Right ventricle myocardium inferior (tissue), 1 donor: ENCODE measurements at places on chromosomes 13 and 19.

- peak; percentile 48 for DNase-seq
These were observed 25.2 kb upstream of the ATP11A start for GRCh38 chr13:112664501-112665203.

DNA sequence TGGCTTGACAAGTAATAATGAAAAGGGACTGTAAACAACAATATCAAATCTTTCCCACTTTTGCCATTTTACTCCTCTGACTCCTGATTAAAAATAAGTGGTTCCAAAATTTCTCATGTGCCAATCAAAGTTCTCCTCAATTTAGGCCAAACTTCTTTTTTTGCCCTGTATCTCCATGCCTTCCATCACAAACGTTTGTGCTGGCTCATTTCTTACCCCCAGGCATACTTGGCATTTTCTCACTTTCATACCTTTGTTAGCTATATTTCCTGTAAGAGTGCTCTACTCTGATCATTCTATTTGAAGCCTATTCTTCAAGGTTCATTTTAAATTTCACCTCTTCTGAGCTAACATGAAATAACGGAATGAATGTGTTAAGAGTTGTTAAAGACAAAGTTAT, 10.0 kb upstream of the FNDC3A start:
- DNase-seq: no peak

DNA sequence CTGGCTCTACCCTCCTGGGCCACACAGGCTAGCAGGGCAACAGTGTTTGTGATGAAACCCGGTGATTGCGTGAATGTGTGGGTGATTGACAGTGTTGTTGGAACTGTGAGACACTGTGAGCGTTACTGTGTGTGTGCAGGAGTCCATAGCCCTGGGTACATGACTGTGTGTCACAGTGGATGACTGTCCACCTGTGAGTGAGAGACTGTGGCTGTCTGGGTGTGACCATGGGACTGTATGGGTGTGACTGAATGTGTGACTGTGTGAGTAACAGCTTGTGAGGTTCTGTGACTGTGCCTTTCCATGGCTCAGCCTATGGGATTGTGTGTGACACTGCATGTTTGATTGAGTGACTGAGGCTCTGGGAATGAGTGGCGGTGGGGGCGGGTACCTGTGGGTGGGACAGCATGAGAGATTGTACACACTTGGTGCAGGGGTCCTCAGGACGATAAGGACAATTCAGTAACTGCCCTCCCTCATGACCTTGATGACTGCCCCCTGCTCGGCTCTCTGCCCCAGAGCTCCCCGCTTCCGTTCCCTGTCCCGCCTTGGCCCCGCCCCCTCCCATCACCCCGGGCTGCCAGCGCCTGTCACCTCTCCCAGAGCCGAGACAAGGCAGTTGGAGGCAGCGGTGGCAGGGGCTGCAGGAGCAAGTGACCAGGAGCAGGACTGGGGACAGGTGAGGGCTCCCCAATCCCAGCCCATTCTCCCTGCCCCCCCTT, at the start of gene GIPR:
Gene GIPR, plus strand, starts transcription at position 602 of the 722 bp plus-strand sequence. CDS start 1,300 bp downstream, outside the sequence.
- peak; percentile 72 for DNase-seq

DNA sequence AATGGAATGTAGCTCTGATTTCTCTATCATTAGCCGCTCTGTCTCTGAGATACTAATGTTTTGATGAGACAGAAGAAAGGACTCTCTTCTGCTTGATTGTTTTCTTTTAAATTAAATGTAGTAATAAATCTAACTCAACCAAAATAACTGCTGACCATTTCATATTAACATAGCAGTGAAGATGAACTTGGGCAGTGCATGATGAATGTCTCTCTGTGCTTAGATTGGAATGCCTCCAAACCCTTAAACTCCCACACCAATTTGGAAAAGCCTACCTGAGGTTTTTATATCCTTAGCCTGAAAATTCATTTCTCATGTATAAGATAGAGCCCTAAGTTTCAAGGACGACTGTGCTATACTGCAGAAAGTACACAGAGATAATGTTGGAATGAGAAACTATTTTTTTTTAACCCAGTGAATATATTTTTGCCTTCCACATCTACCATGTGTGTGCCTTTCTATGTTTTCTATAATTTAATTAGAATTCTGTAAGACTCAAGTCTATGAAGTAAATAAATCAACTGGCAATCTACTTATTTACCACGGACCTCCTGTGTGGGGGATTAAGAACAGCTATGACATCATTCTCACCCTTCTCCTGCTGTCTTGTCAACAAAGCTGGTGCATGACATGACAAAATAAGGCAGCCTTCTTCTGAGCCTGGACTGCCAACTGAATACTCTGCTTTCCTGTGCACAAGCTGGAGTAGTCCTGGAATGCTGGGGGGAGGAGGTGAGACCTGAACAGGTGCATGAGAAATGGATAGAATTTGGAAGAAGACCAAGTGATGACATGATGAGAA, 155.5 kb downstream of the FGF9 start:
- DNase-seq: no peak

GRCh38 chr19:49551531-49551930, 23.7 kb downstream of the RCN3 start:
- DNase-seq: no peak

GRCh38 chr13:24149246-24150032, 11.1 kb upstream of the SPATA13 start:
- DNase-seq: no peak

- no peak for DNase-seq
These were observed 1730.4 kb upstream of the SLC10A2 start for GRCh38 chr13:104796581-104796980.

DNA sequence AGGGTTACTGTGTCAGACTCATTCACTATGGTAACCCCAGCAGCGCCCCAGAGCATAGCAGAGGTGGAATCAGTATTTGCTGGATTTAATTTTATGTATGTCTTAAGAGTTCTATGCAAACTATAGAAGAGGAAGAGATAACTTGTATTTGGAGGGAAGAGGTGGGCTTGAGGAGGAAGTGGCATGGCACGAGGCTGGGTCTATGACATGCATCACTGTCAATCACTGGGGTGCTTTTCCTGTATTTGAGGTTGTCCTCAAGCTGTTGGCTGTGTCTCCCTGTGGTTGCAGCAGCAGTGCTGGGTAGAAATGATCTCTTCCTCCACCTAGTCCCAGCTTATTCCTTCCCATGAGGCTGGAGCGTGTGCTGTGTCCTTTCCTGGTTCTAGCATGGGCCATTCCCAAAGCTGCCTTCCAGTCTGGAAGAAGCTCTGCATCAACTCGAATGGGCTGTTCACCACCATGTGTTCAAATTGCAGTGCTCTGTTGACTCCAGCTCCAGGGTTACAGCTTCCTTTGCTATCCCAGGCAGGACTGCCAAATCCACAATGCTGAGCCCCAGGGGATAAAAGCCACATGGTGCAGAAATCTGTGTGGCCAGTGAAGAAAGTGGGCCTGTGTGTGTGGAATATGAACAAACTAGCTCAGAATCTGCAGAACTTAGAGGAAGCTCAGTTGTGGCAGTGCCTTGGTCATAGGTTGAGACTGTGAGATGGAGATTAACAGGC, 73.1 kb upstream of the MTIF3 start:
- DNase-seq: no peak

DNA sequence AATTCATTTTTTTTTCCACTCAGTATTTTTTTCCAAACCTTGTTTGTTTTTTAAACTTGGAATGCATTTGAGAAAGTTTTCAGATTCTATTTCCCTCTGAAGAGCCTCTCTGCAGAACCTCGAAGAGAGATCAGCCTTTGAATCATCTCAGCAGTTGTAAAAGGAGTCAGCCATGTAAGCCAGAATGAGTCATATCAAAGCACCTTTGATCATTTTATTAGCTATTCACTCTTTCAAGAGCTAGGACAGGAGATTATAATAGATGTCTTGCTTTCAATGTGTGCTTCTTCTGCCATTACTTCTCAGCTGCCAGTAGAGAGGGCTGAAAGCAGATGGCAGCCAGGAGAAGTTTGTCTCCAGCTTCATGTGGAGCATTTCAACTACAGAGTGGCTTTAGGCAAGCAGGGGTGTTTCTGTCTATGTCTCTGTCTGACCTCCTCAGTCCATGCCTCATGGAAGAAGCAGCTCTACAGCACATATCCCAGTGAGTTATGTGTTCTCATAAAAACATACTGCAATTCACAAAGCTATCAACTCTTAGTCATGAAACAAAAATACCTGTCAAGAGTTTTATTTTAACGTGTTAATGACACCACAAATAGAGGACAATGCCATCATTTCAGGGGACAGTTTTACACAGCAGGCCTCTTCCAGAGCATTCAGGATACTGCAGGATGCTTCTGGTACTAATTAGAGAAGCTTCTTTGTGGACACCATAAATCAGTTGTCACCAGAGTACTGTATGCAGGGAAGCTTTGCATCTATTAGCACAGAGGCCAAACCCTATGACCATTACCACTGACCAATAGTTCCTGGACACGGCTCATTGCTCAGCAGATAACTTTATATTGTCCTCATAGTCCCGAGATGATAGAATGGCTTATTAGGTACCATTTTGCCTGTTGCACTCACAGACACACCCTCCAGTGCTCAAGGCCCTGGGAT, 94.3 kb downstream of the NHLRC3 start:
- no peak for DNase-seq

GRCh38 chr13:38401276-38401675, 51.6 kb downstream of the UFM1 start:
- no peak for DNase-seq
